ENCODE measurements at places on chromosomes 5 and 9.

DNA sequence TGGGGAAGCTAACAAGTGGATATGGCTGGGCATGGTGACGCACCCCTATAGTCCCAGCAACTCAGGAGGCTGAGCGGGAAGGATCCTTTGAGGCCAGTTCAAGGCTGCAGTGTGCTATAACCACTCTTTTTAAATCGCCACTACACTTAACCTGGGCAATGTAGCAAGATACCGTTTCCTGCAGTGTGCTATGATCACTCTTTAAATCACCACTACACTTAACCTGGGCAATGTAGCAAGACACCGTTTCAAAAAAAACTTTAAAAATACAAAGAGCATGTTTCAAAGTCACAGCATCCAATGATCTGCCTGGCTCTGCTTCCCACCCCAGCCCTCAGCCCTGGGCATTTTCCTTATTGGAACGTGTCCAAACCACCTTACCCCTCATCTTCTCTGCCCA is 14.5 kb downstream of the GRHPR start:
- no peak for DNase-seq

DNA sequence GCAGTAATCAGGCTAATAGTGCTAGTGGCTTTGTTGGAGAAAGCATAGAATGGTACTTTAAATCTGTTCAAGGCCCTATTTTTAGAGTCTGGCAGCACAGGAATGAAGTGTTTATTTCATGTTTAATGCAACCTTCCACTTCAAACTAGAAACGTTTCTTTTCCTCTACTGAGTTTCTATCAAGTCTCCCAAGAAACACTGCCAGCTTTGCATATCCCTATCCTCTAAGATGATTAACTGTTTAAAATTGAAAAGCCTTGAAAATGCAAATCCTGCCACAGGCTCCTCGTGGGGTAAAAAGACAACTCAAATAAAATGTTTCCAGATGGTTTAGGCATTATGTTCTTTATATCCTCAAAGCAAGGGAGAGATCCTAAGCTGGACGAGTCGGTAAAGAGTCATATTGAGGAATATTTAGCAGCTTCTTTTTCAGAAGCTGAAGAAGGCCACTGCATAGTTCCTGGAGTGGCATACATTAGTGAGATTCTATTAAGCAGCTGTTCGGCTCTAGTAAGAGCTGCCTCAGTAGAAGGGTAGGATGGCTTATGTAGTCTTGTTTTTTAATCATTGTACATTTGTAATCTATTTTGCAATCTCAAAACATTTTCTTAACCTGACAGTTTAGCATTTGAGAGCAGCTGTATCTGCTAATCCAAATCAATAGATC is 251.2 kb downstream of the CHSY3 start:
- DNase-seq = no peak

DNA sequence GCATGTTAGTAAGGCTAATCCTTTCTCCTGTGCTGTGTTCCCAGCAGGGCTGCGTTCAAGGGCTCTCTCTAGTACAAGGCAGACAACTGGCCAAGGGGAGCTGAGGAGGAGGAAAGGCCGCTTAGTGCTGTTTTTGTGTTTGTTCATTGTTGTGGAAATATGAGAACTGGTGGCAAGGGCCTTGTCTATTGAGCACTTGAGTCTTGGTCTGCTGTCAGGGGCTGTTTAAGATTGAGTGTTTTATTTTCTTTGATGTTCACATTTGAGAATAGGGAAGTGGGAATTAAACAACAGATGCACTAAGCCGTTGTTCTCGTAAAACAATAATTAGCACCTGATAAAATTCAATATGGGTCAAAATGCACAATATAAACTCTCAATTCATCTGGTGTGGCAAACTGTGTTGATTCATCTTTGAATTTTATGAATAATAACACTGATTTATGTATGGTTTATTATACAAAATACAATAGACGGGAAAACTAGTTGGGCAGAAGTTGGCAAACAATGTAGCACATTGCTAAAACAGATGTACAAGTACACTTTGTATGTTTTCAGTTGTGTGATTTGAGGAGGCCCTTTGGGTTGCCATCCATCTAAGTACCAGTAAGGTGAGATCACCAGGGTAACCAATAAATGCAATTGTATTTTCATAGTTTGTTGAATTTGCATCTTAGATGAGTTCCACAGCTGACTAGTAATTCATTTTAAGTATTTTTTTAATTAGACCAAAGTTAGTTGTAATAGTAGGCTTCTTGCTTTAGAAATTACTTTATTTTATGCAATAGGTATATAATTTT is 97.6 kb upstream of the GRHPR start:
- DNase-seq = no peak

GRCh38 chr9:136726631-136727191 is 14.3 kb downstream of the DIPK1B start:
- DNase-seq = peak; percentile 17

GRCh38 chr5:176774216-176775171 is 35.9 kb upstream of the UNC5A start:
- DNase-seq = no peak

- no peak for DNase-seq
Observed at GRCh38 chr5:170635706-170636105, 131.9 kb downstream of the KCNIP1 start.

- DNase-seq = no peak
Observed at GRCh38 chr5:89338935-89339334, 456.0 kb upstream of the MEF2C start.

DNA sequence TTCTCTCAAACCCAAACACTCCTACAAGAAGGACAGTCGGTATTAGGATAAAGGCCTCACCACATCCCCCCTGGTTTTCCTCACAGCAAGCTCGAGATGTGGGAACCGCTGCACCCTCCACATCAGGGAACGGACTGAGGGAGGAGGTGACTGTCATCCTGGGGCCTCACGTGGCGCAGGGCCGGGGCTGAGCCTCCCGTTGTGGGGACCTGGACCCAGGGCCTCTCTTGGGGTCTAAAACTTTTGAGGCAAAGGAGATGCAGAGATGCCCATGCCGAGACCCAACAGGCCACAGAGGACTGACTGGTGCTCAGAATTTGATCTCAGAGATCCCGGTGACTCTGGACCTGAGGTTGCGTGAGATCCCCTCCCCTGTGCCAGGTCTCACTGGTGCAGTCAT is 72.7 kb downstream of the MRPL36 start:
- no peak for DNase-seq

GRCh38 chr9:120507936-120508510 is 71.9 kb downstream of the CDK5RAP2 start:
- DNase-seq = no peak

GRCh38 chr9:107809871-107810460 is 320.4 kb upstream of the KLF4 start:
- DNase-seq = no peak

- DNase-seq = peak; percentile 11
Observed at GRCh38 chr9:86279839-86280238, 2.5 kb downstream of the ISCA1 start.

GRCh38 chr9:126294331-126295081 is 32.1 kb upstream of the MVB12B start:
- no peak for DNase-seq

All from brain microvascular endothelial cell (primary cell).